ENCODE measurements at places on chromosomes 5 and 9. TPM values are rescaled to one million over a fixed set of nuclear protein-coding genes. Genes with fewer than 3 reads are reported as not detected.

DNA sequence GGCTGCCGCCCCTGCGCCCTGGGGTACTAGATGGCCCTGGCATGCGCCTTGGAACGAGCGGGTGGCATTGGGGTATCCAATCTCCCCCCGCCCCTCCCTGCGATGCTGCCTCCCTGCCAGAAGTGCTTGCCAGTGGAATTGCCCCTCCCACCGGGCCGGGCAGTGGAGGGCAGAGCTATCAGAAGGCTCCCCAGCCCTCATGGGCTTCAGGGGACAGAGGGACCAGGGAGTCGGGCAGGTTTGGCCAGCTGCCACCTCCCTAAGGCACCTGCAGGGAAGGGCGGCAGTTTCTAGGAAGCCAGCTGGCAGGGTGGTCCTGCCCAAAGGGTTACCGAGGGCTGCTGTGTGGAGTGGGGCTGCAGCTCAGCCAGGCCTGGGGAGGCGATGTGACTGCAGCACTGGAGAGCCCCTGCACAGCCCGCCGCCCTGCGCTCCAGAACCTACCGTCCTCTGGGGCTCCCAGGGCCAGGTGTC is 52.8 kb upstream of the EGFL7 start:
- no peak for DNase-seq

HTR1A gene
- polyA plus RNA-seq: not detected

DNA sequence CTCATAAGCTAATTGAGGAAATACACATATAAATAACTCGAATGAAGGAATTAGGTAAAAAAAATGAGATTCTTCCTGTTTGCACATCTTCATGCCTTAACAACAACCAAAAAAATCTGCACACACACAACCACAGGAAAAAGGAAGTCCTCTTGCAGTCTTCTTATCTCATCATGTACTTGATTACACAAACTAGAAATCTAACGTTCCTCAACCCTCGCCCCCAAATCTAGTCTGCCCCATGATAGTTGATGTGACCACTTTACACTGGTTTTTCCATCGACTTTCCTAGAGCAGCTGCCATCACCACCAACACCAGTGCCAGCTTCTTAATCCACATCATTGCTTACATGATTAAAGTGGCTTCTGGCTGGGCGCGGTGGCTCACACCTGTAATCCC is 31.2 kb upstream of the RNU6ATAC start:
- no peak for DNase-seq

IGFBPL1 gene
- 1.3 TPM for polyA plus RNA-seq

- no peak for DNase-seq
Measured at GRCh38 chr9:136403538-136403914, 3.6 kb upstream of the SNAPC4 start.

GRCh38 chr9:107397076-107398044 is 92.2 kb downstream of the KLF4 start:
- no peak for DNase-seq

DNA sequence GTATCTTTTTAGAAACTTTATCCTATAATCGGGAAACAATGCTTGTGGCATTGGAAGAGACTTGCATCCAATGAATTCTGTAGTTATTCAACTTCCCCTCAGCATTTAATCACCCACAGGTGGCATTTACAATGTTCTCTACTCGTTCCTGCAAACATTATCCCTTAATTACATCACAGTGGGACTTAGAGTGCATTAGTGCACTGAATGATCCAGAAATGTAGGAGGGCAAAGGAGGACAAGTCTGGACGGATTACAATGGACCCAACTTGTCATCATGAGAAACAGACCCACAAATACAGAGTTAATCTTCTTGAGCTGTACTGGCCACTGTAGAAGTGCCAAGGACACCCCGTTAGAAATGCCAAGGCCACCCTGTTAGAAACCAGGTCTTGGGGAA is 129.1 kb downstream of the DOCK8 start:
- DNase-seq: no peak

- DNase-seq: no peak
Measured at GRCh38 chr5:78606241-78606640, 42.3 kb downstream of the LHFPL2 start.

DNA sequence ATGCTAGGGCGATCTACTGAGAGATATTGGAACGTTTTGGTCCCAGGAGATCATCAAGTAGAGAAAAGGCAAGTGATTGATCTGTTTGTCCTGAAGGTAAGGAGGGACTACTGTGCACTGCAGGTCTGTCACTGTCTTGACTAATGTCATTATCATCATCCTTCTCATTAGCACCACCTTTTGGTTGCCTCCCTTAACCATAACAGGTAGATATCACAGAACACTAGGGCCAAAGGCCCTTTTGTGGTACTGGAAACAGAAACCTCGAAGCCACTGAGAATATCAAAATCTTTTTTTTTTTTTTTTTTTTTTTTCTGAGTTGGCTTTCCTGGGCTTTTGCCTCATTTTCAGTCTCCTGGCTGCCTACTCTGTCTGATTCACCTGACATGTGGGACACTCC is 134.0 kb downstream of the KCTD16 start:
- DNase-seq: no peak

GRCh38 chr9:35114840-35115628 is 628 bp downstream of the ATOSB start:
- DNase-seq: peak; percentile 32

- no peak for DNase-seq
Measured at GRCh38 chr9:122190597-122191381, 31.1 kb downstream of the MORN5 start.

- no peak for DNase-seq
Measured at GRCh38 chr5:125536582-125536981, 790.1 kb upstream of the ZNF608 start.

PCDHA9 gene
- 0.05 TPM for polyA plus RNA-seq

DNA sequence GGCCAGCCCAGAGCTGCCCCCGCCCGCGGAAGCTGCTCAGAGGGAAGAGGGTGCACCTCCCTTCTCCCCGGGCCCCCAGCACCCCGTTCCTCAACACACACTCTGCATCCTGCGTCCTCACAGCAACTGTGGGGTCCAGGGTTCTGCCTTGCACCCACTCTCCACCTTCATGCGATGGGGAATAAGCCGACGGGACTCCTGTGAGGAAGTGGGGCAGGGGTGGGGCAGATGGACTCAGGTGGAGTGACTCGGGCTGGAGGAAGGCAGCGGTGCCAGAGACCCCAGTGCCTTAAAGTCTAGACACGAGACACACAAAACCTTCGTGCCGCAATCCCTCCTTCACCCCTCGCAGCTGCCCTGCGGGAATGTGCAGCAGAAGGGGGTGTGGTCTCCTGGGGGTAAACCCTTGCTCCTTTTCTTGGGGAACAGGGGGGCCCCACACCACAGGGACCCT is 8.6 kb downstream of the BRD3 start:
- no peak for DNase-seq

- no peak for DNase-seq
Measured at GRCh38 chr5:53560028-53560427, 411 bp upstream of the NDUFS4 start.

DNA sequence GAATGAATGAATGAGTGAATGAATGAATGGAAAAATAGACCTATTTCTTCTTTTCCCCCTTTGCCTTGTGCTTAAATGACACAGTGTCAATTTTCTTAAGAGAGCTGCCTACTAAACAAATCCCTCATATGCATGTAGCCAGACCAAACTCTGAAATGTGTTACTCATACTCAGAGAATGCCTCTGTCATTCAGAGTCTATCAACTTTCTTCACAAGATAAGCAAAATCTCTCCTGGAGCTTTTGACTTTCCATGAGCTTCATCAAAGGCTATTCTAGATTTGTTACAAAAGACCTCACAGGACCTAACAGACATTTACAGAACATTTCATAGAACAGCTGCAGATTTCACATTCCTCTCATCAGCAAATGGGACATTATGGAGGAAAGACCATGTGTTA is 275.7 kb upstream of the MSX2 start:
- DNase-seq: no peak

DNA sequence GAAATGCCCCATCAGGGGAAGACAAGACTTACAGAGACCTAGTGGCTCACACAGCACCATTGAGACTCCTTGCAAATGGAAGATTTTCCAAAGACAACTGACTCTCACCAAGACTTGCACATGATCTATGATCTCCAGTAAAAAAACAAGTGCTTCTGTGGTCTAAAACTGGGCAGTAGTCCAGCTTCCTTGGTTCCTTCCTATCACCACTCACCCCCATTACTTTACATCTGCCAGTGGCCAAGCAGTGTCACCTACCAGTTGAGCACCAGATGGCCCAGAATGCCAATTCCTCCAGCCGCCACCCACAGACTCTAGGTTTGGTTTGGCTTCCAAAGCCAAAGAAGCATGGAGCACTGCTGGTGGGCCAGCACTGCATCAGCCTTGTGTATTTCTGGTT is 47.7 kb downstream of the SH3TC2 start:
- DNase-seq: no peak

DNA sequence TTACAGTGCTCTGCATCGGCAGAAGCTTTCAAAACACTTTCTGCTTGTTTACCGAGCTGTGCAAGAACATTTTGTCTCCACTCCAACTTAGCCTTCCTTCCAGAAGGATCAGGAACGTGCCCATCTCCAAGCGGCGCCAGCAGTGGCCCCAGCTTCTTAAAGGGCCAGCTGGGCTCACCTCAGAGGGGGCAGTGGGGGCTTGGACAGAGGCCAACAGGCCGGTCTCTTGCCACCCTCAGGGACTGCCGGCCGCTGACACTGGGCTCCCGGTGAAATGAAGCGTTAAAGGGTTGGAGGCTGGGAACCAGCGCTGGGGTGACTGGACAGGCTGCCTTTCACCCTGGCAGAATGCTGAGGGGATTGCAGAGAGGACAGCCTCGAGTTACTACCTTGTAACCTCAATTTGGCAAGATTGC is 67.0 kb upstream of the RNU6ATAC start:
- no peak for DNase-seq

DNA sequence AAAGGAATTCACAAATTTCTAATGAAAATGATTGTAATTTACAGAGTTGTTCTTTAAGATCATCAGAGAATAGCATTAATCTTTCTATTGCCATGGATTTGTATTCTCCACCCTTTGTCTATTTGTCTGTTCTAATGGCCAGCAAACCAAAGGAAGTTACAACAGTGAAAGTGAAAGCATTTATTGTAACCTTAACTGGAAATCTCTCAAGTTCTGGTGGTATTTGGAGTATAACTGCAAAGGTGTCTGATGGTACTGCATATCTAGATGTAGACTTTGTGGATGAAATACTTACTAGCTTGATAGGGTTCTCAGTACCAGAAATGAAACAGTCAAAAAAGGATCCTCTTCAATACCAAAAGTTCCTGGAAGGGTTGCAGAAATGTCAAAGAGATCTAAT is 21.7 kb downstream of the RMI1 start:
- DNase-seq: no peak

DNA sequence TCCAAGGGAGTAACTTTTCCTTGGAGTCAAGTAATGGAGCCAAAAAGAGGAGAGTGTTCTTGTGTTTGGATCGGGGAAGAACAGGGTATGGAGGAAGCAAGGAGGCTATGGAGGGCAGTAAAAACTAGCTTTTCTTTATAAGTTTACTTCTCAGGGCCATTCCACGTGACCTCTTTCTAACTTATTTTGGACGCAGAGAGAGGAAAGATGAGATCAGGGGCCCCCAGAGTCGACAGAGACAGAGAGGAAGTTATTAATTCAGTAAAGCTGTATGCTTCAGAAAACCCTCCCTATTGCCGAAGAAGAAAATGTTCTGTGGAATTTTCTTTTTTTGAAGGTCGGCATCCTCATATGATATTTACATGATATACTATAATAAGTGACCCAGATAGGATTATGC is 233.8 kb upstream of the MPDZ start:
- DNase-seq: no peak

DNA sequence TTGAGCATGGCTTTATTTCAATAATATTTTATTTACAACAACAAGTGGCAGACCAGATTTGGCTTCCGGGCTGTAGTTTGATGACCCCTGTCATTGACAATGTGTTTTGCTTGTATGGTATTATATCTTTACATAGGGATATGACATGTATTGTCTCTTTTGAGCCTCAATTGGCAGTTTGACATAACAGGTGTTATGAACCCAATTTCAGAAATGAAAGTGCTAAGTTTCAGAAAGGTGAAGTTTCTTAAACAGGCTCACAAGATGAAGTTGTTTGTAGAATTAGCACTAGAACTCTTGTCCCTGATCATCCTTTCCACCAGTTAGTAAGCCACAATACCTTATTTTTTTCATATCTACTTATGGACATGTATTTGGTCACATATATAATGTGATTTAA is 303.0 kb upstream of the GRIA1 start:
- DNase-seq: no peak

GBA2 gene
- polyA plus RNA-seq: 98.3 TPM

- DNase-seq: no peak
Measured at GRCh38 chr9:82492274-82492673, 503.7 kb downstream of the SPATA31D1 start.

DNA sequence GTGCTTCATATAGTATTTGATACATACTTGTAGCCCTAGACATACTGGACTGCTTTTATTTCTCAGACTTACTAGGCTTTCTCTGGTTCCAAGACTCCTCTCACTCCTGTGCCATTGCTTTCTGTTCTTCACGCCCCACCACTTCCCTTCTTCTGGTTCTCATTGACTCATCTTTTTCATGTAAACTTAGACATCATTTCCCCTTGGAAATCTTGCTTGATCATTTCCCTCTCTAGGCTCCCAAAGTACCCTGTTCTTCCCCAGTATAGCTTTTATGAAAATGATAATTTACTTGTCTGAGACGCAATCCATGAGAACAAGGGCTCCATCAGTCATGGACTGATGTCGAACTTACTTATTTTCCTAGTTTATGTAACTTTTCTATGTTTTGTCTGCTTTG is 83.5 kb downstream of the TLR4 start:
- no peak for DNase-seq

FOXD4L6 gene
- 0.23 TPM for polyA plus RNA-seq

DNA sequence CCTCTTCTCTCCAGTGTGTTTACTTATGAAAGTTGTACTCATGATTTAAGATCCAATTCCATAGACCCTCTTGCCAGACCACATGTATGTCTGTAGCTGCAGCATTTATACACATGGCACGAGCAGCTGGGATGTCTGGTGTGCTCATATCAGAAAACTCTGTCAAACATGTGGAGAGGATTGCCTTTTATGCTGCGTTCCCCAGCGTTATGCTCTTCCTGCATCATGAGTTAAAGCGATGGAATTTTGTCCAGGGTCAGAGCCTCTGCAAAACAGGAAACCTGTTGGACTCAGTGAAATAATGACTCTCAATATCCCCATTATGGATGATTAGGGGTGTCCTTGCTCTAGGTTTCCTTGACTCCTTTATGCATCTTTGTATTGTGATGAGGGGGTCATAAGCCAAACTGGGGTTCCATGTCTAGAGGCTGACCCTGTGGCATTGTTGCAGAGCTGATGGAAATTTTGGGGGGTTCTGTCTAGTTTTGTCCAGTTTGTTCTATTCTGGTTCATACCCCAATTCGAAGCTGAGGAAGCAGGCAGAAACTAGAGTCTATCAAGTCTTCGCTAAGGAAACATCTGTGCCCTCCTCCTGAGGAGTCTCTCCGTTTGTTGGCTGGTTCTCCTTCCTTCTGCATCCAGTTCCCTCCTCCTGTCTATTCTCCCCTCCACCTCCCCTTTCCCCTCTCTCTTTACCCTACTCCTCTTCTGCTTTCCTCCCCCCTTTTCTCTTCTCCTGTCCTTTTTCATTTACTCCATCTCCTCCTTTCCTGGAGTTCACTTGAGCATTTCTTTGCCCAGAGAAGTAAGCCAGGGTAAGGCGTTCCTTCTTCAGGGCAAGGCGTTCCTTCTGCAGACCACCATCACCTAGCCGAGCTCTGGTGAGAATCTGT is 252.8 kb downstream of the MAST4 start:
- no peak for DNase-seq

GRCh38 chr5:74105126-74105780 is 479.3 kb downstream of the ARHGEF28 start:
- no peak for DNase-seq

CDHR2 gene
- polyA plus RNA-seq: 0.60 TPM

CSF1R gene
- 23.4 TPM for polyA plus RNA-seq

GRIN3A gene
- 1.0 TPM for polyA plus RNA-seq

LHX3 gene
- polyA plus RNA-seq: not detected

ZNF622 gene
- polyA plus RNA-seq: 18.9 TPM
